ENCODE measurements at places on chromosomes 7 and 10. TPM values are rescaled to one million over a fixed set of nuclear protein-coding genes. Genes with fewer than 3 reads are reported as not detected.

PTF1A gene
- not detected for polyA plus RNA-seq

ITPRID1 gene
- polyA plus RNA-seq: not detected

PRPS1L1 gene
- not detected for polyA plus RNA-seq

NPC1L1 gene
- polyA plus RNA-seq: not detected

GOLGA7B gene
- 0.27 TPM for polyA plus RNA-seq

Data from immature natural killer cell (primary cell).